ENCODE measurements at places on chromosomes 4 and X.

- no peak for DNase-seq
Measured at GRCh38 chr4:7226439-7226838, 34.1 kb downstream of the SORCS2 start.

DNA sequence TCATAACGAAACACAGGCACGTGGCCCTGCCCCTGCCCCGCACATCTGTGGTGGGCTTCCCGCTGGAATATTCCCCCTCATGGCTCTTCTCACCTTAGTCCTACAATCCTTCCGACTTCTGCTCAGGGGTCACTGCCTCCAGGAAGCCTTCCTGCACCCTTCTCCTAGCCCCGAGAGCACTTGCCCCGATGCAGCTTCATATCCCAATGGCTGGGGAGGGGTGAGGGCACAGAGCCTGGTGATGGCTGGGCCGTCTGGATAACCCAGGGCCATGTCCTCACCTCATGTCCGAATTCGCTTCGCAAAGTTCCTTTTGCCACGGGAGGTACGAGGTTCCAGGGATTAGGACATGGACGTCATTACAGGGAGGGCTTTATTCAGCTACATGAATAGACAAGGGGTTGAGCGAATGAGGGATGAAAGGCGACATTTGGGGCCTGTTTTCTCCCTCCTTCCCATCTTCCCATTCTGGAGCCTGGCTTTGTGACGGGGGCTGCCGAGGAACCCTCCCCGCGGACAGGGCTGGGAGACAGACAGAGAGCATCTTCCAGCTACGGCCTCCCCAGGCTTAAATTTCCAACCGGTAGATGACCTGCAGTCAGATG lies 35.5 kb upstream of the HMX1 start:
- DNase-seq = no peak

DNA sequence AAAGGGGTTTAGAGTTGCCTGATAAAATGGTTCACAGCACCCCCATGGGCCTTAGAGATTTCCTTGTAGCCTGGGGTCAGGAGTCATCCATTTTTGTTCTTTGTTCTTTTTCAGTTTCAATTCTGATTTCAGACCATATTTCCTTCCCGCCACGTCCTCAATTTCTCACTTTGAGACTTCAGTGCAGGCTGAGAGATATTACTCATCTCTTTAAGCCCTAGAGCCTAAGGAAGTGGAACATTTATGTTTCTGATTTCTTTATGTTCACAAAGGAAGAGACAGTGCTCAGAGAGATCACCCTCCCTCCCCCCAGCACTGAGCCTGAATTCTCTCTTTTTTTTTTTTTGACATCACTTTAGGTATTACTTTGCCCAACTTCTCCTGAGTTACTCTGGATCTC lies 56.3 kb downstream of the MSN start:
- DNase-seq = peak; percentile 22

GRCh38 chrX:145817331-145818185 lies at the start of gene SLITRK2:
SLITRK2 (plus strand) TSS chrX:145817829; CDS start chrX:145822426, 4,597 bp downstream.
- no peak for DNase-seq

- no peak for DNase-seq
Measured at GRCh38 chrX:112053169-112053568, 29.4 kb downstream of the TRPC5 start.

DNA sequence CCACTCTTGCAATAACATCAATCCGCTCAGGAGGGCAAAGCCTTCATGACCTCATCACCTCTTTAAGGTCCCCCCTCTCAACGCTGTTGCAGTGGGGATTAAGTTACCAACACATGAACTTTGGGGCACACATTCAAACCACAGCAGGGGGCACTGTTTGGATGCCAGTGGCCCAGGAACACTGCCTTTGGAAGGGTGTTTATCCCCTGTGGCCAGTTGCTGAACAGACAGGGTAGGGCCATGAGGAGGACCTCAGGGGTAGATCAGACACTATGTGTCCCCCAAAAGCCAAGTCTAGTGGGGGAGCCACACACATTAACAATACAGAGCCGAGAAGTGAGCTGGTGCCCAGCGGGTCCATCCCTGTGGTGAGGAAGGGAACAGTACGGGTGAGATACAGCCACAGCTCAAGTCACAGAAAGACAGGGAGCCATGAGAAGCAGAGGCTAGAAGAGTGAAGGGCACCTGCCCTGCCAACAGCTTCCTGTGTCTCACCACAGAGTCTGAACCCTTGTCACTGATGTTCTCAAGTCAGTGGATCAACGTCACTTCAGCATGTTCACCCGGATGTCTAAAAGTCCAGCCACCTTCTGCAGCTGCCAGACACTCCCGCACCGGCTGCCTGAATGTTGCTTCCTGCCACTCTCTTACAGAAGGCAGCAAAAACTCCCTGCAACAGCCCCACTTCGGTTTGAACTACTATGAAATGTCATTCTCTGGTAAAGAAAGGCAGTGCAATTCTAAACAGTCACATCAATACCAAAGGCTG lies 19.9 kb upstream of the MXD4 start:
- no peak for DNase-seq

DNA sequence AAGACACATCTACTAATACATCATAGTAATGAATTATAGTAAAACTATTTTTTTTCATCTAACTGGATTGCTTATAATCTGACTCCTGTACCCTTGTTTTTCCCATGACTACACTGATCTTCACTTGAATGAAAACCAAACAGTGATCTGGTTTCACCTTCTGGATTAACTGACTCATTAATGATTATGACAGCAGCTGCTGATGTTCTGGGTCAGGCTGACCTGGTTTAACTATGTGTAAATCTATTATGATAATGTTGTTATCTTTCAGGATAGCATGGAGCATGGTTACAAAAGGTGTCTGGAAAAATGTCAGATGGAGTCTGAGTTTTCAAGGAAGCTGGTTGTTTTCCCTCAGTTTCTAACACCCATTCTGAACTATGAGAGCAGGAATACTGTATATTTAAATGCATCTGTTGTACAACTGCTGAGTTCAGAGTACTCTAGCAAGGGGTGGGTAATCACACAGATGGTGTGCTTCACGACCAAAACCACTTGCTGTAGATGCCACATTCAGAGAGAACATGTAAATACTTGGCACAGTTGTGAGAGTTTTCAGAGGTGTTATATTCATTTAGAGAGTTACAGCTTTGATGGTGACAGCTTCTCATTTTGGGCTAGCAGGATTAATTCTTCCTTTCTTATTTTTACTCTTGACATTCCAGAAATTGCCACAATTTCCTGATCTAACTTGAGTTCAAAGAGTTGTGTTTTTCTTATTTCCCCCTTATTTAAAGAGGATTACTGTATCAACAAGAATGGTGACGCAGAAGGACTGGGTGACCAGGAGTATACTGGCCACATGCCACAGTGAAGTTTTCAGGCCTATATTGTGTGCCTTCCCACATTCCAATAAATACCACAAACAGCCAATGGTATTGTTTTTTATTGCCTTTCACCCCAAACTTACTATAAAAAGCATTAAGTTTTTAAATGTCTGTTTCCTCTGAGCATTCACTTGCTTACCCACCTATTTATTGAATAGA lies 249.7 kb upstream of the TET2 start:
- no peak for DNase-seq

DNA sequence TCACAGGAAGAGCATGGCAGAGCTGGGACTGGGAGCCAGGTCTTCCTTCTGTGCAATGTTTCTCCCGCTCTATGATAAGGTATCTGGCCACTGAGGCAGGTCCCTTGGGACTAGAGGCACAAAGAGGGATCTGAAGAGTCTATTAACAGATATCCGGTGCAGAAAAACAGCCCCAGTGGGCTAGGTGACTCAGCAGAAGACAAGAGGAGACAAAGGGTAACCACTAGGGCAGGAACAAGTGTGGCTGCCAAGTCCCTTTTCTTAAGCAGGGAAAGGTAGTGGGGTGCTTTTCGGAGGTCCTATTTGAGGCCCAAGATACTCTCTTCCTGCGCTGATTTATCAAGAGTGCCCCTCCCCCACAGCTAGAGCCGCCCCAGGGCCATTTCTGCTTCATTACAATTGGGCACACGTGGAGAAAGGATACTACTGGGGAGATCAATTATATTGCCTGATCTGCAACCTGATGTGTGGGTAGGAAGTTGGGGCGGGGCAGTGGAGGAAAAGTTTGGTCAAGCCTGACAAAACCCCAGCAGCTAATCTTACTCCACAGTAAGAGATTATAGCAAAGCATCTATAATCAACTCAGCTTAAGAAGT lies at the start of gene DGAT2L6:
Gene DGAT2L6, plus strand, starts transcription at position 546 of the 596 bp plus-strand sequence. CDS start 100 bp downstream, outside the sequence.
- no peak for DNase-seq

GRCh38 chr4:15776871-15777648 lies 1.1 kb upstream of the CD38 start:
- DNase-seq = no peak

- no peak for DNase-seq
Measured at GRCh38 chr4:177386278-177386815, 55.9 kb downstream of the AGA start.

Data from GM12892 (cell line).